RWPE1 (cell line): ENCODE measurements at places on chromosomes 12 and 14.

GRCh38 chr14:81401420-81402122 lies 1.4 kb upstream of the STON2 start:
- DNase-seq: peak; percentile 91

- peak; percentile 81 for DNase-seq
Observed at GRCh38 chr12:14272956-14273912, 92.2 kb upstream of the ATF7IP start.

DNA sequence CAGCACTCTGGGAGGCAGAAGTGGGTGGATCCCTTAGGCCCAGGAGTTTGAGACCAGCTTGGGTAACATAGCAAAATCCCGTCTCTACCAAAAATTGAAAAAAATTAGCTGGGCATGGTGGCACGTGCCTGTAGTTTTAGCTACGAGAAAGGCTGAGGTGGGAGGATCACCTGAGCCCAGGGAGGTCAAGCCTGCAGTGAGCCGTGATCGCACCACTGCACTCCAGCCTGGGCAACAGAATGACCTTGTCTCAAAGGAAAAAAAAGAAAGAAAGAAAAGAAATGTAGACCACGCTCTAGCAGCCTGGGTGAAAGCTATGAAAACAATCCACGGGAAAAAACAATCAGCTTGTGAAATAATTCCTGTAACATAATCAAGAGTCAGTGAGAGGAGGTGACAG lies 29.0 kb downstream of the SARNP start:
- DNase-seq: no peak

DNA sequence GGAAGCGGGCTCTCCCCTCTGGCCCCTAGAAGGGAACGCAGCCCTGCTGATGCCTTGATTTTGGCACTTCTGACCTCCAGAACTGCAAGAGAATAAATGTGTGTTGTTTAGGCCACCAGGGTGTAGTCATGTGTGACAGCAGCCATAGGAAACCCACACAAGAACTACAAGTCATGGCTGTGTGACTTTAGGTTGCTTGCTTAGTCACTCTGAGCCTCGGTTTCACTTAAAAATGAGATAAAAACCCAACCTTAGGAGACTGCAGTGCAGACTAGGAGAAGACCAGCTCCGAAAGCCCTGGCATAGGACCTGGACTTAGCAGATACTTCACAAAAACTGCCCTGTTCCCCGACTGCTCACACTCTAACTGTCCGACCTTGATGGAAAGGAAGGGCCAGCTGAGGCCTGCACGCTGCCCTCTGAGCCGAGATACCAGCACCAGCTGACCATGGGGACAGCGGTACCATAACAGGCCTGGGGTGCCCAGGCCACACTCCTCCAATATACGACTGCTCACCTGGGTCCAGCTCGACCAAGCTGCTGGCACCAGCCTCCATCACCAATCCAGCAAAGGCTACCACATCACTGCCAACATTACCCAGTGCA lies 53.5 kb downstream of the CCDC85C start:
- DNase-seq: no peak

GRCh38 chr14:92677087-92677668 lies 71.2 kb downstream of the LGMN start:
- no peak for DNase-seq

DNA sequence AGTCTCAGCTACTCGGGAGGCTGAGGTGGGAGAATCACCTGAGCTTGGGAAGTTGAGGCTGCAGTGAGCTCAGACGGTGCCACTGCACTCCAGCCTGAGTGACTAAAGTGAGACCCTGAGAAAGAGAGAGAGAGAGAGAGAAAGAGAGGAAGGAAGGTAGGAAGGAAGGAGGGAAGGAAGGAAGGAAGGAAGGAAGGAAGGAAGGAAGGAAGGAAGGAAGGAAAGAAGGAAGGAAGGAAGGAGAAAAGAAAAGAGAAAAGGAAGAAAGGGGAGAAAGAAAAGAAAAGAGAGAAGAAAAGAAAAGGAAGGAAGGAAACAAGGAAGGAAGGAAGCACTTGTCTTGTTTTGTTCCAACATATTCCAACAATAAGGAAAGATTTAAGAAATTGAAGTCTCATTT lies 7.8 kb downstream of the PRKD1 start:
- DNase-seq: no peak

GRCh38 chr12:47903151-47903611 lies 1.6 kb downstream of the VDR start:
- DNase-seq: no peak

DNA sequence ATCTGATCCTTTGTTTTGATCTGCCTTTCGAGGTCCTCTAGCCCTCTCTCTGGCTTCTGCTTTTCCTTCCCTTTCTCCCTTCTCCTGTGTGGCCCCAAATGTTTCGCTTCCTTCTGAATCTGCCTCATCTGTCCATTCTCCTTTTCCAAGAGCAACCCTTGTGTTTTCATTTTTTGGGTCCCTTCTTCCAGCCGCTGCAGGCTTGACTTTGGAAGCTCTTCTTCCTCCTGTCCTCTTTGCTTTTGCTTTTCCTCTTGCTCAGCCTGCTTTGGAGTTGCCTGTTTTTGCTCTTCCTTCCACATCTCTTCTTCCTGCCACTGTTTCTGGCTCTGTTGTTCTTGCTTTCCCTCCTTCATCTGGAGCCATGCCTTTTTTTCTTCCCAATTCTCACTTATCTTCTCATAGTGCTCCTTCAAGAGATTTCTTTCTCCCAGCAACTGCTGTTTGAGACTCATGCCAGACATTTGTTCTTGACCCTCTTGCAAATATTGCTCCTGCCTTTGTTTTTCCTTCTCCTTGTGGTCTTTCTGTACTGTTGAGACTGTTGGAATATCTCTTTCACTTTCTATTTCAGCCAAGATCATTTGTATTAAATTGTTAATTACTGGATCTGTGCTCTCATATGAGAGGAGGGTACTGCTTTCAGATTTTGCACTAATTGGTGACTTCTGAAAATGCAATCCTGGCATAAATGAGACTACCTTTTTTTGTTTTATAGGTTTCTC lies 42.4 kb downstream of the FAM186A start:
- DNase-seq: no peak

DNA sequence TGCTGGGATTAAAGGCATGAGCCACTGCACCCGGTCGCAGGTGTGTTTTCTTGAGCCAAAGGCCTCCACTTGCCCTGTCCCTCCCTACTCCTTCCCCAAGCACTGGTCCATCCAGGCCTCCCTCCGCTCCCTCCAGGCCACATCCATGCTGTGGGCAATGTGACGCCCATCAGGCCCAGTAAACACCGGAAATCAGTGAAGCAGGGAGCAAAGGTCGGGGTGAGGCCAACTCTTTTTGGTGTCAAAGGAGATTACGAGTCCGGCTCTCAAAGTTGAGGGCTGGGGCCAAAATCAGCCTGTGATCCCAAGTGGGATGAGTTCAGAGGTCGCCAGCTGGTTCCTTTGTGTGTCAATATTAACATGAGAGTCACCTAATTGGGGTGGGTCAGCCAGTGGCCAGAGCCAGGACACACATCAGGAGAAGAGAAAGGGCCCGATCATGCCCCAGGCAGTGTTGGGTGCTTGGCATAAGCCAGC lies 195.7 kb downstream of the RBM19 start:
- DNase-seq: no peak

DNA sequence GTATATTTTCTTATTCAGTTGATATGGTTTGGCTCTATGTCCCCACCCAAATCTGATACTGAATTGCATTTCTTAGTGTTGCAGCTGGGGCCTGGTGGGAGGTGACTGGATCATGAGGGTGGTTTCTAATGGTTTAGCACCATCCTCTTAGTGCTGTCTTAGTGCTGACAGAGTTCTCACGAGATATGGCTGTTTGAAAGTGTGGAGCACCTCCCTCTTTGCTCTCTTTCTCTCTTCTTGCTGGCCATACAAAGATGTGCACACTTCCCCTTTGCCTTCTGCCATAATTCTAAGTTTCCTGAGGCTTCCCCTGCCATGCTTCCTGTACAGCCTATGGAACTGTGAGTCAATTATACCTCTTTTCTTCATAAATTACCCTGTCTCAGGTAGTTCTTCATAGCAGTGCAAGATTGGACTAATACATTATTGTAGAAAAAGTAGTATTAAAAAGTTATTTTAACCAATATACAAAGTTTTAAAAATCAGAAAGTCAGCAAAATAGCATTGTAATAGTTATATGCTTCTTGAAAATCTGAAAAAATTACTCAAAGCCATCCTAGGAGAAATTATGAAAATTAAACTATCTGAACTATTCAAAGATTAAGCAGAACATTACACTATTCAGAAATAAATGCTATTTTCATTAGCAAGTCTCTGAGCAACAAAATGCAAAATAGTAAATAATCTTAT lies 84.1 kb downstream of the PPP1R12A start:
- no peak for DNase-seq

DNA sequence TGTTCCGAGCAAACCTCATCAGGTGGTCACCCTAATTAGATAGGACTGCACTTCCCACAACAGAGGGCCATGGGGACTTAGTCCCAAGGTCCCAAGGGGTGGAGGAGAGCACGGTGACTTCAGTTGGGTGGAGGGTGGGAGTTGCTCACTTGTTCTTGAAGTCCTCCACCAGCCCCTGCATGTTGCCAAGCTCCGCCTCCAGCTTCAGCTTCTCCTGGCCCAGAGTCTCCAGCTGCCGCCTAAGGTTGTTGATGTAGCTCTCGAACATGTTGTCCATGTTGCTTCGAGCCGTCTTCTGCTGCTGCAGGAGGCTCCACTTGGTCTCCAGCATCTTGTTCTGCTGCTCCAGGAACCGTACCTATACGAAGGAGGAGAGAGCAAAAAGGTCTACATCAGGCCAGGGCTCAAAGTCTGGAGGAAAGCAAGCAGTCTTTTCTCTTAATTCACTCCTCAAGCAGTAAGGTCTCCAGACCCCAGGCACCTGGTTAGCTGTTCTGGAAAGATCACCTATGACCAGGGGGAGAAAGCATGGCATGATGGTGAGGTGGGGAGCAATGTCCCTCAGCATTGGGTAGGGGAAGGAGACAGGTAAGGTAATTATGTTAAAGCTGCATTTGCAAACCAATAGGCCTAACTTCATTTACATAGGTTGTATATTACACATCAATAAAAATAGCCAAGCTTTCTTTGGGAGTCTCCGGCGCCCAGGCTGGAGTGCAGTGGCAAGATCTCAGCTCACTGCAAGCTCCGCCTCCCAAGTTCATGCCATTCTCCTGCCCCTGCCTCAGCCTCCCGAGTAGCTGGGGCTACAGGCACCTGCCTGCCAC lies 2.9 kb downstream of the KRT8 start:
- no peak for DNase-seq

GRCh38 chr12:122381021-122381420 lies 41.4 kb downstream of the CLIP1 start:
- no peak for DNase-seq

- no peak for DNase-seq
Observed at GRCh38 chr12:11755302-11755930, 105.9 kb downstream of the ETV6 start.

DNA sequence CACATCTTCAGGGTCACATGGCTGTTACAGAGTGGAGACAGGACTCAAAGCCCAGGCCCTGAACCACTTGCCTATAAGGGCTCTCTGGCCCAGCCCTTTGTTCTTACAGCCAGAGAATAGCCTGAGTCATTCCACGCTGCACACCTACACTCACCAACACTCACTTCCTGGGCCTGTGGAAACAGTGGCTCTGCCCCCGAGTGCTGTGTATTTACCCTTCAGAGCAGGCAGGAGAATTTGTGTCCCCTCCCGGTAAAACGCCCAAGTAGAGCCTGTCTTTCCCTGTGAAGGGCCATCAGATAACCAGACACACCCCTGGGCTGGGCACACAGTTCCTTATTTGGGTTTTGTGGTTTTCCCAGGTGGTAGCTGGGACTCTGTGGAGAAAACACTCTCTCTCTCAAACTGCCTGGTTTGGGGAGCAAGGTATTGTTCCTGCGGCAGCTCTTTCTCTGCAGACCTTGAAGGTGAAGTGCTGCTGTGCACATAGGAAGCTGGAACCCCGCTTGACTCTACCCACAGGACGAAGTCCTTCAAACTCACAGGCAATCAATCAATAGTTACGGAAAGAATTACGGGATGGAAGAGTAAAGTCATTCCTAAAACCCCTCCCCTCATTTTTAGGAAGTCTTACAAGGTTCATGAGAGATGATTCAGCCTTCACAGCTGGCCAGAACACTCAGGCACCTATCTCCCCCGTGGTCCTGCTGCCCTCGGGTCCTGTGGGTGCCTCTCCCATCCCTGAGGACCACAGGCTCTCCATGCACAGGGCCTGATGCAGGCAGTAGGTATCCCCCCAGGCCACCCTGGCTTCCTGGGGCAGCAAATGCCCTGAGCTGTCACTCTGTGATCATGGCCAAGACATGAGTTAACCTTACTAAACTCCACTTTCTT lies 20.3 kb downstream of the FIGNL2 start:
- DNase-seq: peak; percentile 36

- DNase-seq: peak; percentile 44
Observed at GRCh38 chr14:99737451-99737951, 53.4 kb downstream of the CYP46A1 start.

DNA sequence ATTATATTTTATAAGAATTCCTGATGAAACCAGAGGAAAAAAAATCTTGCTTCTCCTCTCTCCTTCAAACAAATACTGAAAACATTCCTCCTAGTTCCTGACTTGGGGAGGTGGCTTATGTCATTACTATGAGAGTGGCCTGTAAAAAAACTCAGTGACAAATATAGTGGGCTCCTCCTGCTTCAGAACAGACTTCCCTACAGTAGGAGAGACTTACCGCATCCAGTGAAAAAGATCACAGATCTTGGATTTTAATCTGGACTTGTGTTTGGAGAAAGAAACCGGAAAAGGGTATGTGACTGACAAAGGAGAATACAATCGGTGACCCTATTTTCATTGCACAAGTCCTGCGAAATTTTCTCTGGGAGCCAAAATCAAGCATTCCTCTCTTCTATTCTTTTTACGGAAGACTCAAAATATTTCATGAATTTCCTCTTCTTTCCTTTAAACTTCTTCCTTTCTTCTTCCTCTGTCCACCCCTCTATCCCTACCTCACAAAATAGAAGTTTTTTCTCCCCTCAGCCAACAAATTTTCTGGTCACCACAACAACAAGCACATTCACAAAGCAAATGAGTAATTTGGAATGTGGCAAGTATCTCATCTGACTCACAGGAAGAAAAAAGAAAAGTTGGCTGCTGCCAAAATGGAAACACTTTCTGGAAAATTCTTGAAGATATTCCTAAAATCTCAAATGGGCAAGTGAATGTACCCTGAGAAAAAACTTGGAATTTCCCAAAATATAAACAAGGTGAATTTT lies 185.1 kb upstream of the CDKN3 start:
- DNase-seq: peak; percentile 64

DNA sequence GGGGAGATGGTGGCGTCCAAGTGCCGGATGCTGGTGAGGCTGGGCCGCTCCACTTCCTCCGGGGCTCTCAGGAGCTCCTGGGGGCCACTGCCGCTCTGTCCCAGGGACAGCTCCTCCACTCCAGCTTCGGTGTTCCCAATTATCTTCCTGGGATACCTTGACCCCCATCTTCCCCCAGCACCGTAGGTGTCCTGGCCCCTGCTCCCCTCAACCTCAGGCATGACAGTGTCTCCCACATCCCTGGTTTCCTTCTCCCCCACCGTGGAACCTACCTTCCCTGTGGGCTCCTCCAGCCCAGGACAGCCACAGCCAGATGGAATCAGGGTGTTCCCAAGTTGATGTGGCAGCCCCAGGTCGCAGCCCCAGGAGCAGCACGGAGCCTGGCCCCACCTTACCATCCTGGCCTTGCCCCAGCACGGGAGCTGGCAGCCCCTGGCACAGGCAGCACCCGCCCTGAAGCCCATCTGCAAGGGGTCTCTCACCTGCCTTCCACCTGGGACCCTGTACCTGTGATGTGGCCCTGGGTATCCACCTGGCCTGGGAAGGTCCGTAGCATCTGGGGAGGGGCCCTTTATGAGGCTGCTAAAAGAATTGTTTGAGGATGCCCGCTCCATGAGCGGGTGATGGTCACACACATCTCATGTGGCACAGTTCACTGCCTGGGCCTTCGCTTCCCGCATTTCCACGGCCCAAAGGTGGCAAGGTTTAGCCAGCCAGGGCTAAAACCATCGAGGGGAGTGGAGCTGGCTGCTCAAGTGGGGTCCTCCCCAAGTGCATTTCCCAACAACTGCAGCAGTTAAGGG lies 4.1 kb downstream of the TMEM121 start:
- no peak for DNase-seq
